Activated CD8-positive, alpha-beta memory T cell treated with anti-CD3 and anti-CD28 coated beads for 1 hour (primary cell): ENCODE measurements at places on chromosomes 1 and 21.
A peak's percentile ranks its signal among the peaks of the same experiment; 100 is the strongest.

DNA sequence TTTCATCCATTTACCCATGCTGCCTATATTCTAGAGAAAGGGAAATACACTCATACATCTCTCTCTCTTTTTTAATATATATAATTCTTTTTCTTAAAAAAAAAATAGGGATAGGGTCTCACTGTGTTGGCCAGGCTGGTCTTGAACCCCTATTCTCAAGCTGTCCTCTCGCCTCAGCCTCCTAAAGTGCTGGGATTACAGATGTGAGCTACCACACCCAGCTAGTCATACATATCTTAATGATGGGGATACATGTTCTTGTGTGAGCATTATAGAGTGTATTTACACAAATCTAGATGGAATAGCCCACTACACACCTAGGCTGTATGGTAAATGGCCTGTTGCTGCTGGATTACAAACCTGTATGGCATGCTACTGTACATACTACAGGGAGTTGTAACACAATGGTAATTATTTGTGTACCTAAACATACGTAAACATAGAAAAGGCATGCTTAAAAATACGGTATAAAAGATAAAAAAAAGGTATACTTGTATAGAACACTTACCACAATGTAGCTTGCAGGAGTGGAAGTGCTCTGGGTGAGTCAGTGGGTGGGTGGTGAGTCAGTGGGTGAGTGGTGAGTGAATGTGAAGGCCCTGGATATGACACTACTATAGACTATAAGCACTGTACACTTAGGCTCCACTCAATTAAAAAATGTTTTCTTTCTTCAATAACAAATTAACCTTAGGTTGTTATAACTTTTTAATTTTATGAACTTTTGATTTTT, 72.9 kb downstream of the IVNS1ABP start:
- DNase-seq, result no peak

DNA sequence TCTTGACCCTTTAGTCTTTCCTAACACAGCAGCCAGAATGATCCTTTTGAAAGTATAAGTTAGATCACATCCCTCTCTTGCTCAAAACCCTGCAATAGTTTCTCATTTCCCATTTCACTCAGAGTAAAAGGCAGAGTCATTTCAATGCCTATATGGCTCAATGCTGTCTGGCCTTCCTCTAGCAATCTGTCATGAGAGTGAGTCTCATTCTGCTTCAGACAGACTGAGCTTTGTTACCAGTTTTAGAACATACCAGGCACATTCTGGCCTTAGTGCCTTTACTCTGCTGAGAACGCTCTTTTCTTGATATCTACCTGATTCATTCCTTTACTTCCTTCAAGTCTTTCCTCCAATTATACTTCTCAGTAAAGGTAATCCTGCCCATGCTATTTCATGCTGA, 372.8 kb upstream of the PKN2 start:
- DNase-seq, result no peak

- peak; percentile 14 for DNase-seq
Observed at GRCh38 chr1:110087812-110088738, 17.6 kb upstream of the ALX3 start.

- DNase-seq, result no peak
Observed at GRCh38 chr21:41388259-41388658, 26.4 kb downstream of the MX2 start.

DNA sequence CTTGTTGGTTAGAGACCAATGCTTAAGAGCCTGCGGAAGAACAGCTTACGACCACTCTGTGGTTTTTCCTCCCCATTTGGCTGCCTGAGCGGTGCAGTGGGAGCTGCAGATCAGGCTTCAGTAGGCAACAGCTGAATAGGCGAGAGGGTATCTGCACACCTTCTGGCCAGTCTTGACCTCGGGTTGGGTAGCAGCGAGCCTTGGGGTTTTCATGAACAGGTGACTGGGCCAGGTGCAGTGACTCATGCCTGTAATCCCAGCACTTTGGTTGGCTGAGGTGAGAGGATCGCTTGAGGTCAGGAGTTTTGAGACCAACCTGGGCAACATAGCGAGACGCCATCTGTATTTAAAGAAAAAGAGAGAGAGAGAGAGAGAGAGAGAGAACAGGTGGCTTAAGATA, 41.0 kb downstream of the NENF start:
- no peak for DNase-seq
